ENCODE measurements at places on chromosomes 5 and 9.

- peak; percentile 51 for DNase-seq
Measured at GRCh38 chr5:179762079-179762780, 29.6 kb downstream of the MAML1 start.

DNA sequence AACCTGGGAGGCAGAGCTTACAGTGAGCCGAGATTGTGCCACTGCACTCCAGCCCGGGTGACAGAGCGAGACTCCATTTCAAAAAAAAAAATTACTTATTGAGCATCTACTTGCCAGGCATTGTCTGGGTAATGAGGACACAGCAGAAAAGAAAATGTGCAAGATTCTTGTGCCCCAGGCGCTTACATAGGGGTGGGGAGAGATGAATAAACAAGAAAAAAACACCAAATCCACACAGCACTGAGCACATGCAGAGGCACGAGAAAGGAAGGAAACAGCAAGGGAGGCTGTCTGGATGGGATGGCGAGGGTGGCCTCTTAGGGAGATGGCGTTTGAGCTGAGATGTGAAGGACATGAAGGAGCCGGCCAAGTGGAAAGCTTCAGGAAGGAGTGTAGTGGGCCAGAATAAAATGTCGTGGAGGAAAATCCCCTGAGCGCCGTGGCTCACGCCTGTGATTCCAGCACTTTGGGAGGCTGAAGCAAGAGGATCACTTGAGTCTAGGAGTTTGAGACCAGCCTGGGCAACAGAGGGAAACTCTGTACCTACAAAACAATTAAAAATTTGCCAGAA lies 13.9 kb downstream of the DYNC2I2 start:
- DNase-seq = no peak

- no peak for DNase-seq
Measured at GRCh38 chr5:130692770-130693169, 472.3 kb downstream of the HINT1 start.

DNA sequence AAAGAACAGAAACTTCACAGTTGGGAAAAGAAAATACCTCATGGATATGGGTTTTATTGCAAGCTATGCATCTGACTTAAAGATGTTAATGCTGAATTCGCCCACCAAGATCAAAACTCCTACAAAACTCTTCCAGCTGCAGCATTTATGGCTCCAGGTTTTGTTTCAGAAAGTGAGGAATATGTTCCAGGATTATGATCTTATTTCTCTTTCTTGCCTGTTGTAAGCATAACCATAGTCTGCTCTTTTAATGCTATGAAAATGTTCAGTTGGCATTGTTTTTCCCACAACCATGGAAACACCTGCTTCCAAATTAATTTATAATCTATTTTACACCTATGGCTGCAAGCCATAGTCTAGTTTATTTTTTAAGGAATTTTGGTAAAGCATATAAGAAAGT lies 34.9 kb upstream of the FST start:
- no peak for DNase-seq

DNA sequence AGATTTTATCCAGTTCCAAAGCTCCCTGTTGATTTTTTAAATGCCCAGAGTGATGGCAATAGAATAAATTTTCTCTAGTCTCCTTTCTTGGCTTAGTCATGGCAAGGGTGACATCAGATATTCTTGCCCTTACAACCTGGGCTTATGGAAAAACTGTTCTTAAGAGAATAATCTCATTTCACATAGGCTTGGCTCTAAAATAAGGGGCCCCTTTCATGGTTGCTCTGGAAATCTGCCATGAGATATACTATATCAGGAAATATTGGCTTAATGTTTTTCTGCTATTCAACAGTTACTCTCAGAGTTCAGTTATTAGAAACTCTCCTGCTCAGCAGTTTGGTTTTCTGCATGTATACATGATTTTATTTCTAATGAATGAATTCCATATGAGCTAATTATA lies 7.8 kb downstream of the HMHB1 start:
- DNase-seq = no peak

DNA sequence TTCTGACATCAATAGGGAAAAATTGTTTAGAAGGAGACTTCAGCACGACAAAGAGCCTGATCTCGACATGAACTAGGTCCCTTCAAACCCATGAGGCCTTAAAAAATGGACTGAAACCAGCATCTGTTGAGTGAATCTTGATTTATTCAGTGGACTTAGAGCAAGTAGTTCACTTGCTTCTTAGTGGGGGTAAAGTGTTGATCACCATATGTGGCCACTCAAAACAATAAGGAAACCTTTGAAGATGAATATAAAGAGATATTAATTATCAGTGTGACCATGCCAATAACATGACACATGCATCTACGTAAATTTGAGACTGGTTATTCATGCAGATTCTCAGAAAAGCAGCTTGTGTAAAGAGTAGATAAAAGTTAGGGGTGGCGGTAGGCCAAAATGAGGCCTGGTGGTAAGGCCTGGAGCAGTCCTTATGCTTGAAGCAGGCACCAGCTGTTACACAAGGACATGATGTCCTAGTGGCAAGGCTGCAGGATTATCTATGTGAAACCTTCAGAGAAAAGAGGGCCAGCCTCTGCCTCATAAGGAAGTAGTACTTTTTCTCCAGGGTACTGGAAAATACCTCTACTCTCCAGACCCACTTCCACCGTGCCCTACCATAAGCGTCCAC lies 61.3 kb downstream of the S1PR3 start:
- DNase-seq = no peak

- DNase-seq = no peak
Measured at GRCh38 chr5:80146046-80146445, 109.8 kb downstream of the SERINC5 start.

DNA sequence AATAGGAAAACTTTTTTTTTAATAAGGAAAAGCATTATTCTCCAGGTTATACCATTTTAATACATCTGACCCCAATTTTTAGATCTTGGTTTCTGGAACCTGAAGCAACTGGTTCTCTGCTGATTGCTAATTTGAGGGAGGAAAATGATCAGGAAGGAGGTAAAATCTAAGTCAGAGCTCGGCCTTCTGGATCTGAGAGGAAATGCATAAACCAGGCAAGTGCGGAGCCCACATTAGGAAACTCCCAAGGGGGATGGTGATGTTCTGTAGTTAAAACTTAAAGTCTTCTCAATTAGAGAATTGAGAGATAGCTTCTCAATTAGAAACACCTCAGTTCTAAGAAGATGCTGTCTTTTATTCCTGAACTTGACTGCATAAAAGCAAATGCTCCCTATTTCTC lies 113.5 kb downstream of the TSSK1B start:
- no peak for DNase-seq

- DNase-seq = no peak
Measured at GRCh38 chr5:169651526-169651925, 14.5 kb downstream of the DOCK2 start.

DNA sequence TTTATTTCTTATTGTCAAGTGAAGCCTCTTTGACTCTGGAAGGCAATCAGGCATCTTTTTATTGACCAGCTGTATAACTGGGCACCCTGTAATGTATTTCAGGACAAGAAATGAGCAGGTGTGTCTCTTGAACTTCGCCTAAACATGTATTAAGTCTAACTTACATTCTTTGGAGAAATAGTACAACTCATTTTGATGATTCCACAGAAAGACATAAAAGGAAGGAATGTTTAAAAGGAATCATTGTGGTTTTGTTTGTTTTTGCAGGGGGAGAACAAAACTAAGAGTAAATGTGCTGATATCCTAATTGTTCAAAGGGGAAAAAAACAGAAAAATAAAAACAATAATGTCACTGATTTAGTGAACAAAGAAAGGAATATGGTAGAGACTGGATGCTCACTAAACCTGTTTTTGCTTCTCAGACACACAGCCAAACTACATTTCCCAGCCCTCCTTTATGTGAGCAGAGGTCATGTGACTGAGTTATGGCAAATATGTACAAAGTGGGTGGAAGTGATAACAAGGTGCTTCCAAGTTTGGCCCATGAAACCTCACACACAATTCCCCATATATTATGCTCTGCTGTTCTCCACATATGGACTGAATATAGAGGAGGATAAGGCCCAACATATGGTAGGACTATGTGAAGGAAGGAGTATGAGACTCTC lies 150.6 kb upstream of the ACOT12 start:
- DNase-seq = no peak

GRCh38 chr5:160271396-160271795 lies 41.0 kb downstream of the CCNJL start:
- DNase-seq = peak; percentile 32

GRCh38 chr9:87594194-87594593 lies 96.5 kb downstream of the DAPK1 start:
- DNase-seq = no peak

DNA sequence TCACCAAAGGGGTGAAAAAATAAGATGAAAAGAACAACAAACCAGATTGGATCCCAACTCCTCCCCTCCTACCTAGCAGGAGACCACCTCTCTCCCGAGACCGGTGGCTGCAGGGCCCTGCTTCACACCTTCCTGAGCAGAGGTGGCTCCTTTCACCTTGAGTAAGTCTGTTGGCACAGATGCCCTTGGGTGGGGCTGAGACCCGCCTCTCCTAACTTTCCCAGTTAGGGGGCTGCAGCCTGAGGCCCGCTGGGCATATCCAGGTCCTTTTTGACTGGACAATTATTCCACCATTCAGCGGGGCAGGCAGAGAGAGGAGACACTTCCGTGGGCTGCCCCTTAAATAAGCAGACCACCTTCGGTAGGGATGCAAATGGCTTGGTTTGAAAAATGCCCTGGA lies 1.3 kb downstream of the SLC25A48 start:
- no peak for DNase-seq

DNA sequence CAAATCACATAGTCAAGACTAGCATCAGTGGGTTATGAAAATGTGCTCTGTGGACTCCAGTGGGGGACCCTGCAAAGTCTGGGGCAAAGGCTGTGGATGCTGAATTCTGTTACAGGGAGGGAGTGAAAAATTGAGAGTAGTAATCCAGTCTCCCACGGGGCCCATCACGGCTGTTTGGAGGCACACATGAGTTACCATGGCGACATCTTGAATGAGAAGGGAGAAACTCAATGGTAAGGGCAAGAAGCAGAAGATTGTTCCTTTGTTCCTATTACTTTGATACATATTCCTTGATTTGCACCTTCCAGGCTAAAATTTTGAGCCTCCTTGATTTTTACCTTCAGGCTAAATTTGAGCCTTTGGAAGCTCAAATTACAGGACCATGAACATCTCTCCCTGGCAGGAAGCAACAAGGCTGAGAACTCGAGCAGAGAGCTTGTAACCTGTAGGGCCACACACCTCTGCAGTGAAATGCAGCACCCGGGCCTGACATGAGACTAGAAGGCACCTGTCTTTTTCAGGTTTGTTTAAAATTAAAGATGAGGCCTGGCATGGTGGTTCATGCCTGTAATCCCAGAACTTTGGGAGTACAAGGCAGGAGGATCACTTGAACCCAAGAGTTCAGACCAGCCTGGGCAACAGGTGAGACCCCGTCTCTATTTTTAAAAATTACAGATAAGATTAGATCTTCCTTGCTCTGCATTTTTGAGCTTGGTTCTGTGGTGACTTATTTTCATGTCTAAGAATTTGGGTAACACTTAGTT lies 31.0 kb upstream of the ZFR start:
- no peak for DNase-seq

GRCh38 chr5:1933364-1934055 lies 50.8 kb upstream of the IRX4 start:
- DNase-seq = no peak

- DNase-seq = no peak
Measured at GRCh38 chr9:89435071-89435823, 62.7 kb downstream of the SEMA4D start.

DNA sequence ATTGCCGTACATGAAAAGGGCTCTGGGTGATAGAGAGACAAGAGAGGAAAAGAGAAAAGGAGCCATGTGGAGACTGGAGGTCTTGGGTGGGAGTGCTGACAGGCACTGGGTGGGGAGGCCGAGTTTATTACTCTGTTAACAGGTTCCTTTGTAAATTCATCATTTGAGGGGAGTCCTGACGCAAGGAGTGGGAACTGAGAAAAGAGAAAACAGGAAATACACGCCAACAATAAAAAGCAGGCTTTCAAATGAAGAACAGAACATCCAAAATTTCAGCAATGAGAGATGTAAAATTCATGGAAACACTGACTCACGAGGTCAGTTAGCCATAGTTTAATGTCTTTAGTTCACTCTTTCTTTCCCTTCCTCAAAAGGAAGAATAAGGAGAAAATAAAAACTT lies 342.8 kb downstream of the TMEM167A start:
- no peak for DNase-seq

DNA sequence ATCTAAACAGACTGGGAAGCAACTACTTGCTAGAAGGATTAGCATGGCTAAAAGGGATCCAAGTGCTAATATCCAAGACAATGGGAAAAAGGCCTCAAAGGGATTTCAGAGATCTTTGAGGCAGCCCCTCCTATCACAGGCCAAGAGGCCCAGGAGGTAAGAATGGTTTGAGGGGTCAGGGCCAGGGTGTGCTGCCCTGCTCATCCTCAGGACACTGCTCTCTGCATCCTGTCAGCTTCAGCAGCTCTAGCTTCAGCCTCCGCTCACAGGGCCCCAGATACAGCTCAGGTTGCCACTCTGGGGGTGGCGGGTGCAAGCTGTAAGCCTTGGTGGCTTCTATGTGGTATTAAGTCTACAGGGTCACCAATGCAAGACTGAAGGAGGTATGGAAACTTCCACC lies 278.7 kb downstream of the PARP8 start:
- no peak for DNase-seq

DNA sequence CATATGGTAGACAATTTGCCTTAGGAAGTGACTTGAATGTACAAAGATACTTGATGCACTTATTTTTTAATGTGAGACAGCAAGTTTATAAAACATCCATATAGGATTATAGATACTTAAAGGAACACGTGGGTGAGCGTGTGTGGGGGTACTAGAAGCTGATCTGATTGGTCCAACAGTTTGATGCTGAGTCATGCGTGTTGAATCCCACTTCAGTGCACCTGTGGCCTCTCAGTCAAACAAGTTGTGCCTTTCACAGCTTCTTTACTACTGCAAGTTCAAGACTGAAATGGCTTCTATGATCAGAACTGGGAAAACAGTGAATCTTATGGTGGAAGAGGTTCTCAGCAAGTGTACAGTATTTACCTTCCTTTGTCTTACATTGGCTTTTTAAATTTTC lies 98.9 kb downstream of the MAP1B start:
- DNase-seq = no peak

DNA sequence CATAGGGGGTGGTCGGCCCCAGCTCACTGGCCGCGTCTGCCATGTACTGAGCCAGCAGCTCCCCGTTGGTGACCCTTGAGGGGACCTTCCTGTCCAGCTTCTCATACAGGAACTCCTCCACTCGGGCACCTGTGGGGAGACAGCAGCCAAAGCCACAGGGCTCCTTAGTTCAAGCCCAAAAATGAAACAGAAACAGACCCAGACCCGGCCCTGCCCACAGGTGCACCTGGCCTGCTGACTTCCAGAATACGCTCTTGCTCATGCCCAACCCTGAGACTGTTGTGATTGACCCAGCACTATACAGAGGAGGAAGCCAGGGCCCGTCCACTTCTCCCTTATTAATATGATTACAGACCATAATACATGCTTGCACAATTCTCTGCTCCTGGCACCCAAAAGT lies 7.0 kb downstream of the SH3GLB2 start:
- DNase-seq = no peak

- DNase-seq = no peak
Measured at GRCh38 chr9:99234618-99235017, 12.5 kb downstream of the SEC61B start.

GRCh38 chr5:123754908-123755307 lies 242.9 kb downstream of the CSNK1G3 start:
- DNase-seq = no peak
